Stimulated activated CD4-positive, alpha-beta T cell treated with anti-CD3 and anti-CD28 coated beads, Interleukin-1b, Interleukin-23, amount 100 ng/mL, for 1 hour (primary cell): ENCODE measurements at places on chromosomes 4 and X.

DNA sequence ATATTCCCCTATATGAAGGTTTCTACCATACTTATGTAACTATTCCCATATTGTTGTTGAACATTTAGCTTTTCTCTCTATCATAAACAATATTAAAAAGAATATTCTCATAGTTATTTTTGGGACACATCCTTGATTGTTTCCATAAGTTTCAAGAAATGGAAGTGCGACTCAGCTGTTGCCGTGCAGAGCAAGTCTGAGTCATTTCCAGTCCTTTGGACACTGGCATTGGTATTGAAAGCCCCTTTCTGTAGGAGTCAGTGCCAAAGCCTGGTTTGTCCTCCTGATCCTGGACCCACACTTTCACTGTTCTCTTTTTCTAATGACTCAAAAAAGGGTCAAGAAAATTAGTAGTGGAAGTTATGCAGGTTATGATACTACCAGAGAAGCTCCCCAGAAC lies 108.3 kb upstream of the DIAPH2 start:
- no peak for DNase-seq

- no peak for DNase-seq
These were observed 13.6 kb upstream of the ABLIM2 start for GRCh38 chr4:8171984-8172924.

GRCh38 chrX:36568946-36569345 lies 439.2 kb upstream of the FAM47C start:
- no peak for DNase-seq

GRCh38 chr4:88381123-88381522 lies 2.5 kb downstream of the HERC6 start:
- DNase-seq: no peak

DNA sequence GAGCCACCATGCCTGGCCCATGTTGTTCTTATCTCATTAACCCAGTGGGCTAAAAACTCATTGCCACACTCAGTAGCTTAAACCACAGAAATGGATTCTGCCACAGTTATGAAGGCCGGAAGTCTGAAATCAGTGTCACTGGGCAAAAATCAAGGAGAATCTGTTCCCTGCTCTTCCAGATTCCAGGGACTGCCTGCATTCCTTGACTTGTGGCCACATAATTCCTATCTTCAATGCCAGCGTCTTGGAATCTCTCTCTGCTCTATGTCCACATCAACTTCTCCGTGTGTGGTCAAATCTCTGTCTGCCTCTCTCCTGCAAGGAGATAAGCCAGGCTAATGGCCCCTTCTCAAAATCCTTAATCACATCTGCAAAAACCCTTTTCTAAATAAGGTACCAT lies 4.1 kb upstream of the WFS1 start:
- DNase-seq: no peak

DNA sequence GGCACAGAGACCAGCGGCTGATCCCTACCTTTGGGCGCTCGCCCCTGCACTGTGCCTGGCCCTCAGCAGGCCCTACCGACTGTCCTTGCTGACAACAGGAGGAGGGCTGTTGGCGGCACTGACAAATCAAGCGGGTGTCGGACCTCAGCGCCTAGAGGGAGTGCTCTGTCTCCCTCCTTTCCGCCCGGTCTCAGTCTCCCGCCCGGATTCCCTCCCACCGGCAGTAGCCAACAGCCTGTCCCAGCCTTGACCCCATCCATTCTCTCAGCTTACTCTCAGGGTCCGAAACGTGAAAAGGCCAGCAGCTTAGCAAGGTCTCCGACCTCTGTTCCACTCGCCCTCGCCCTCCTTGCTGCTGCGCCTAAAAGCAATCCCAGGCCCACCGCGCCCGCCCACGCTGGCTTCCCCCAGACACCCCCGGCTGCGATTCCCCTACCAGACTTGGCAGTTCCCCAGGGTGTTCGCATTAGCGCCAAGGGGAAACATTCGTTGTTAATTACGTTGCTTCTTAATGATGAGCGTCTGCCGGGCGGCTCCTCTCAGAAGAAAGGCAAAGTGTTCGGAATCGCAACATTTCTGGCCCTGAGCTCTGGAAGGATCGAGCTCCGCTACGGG lies 96.2 kb downstream of the SOWAHB start:
- no peak for DNase-seq

GRCh38 chr4:8352368-8353157 lies 83.0 kb downstream of the HTRA3 start:
- DNase-seq: no peak

DNA sequence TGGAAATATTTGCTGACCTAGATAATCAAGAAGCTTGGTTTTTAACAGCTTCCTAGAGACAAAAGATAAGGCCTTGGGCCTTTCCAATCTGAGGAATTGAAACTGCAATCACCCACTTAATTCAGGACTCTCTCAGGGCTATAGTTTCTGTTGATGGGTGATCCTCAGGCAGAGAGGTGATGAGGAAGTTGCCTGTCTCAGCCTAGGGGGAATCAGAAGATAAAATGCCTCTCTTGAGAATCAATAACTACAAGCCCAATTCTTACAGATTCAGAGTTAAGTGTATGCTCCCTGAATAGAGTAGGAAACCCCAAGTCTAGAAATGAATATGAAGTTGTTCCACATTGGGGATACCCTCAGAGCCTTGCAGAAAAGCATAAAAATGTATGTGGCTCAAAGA lies 45.5 kb downstream of the NFKB1 start:
- DNase-seq: no peak

GRCh38 chr4:100083289-100083688 lies 107.0 kb downstream of the DDIT4L start:
- no peak for DNase-seq

GRCh38 chrX:134480061-134480460 lies 20.1 kb downstream of the HPRT1 start:
- DNase-seq: no peak

GRCh38 chr4:100095729-100096595 lies 94.3 kb downstream of the DDIT4L start:
- DNase-seq: peak; percentile 13

DNA sequence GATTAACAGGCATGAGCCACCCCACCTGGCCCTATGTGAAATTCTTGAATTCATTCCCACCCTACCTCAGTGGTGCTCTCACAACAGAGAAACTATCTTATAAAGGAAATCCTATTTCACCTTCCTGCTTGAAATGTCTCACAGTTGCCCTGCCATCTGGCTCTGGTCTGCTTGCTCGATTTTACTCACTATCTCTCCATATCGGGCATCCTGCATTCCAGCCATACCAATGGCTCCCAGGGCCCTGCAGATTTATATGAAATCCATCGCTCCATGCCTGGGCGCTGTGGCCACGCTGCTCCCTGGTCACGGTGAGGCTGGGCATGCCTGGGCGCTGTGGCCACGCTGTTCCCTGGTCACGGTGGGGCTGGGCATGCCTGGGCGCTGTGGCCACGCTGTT lies 15.8 kb downstream of the SORBS2 start:
- no peak for DNase-seq

DNA sequence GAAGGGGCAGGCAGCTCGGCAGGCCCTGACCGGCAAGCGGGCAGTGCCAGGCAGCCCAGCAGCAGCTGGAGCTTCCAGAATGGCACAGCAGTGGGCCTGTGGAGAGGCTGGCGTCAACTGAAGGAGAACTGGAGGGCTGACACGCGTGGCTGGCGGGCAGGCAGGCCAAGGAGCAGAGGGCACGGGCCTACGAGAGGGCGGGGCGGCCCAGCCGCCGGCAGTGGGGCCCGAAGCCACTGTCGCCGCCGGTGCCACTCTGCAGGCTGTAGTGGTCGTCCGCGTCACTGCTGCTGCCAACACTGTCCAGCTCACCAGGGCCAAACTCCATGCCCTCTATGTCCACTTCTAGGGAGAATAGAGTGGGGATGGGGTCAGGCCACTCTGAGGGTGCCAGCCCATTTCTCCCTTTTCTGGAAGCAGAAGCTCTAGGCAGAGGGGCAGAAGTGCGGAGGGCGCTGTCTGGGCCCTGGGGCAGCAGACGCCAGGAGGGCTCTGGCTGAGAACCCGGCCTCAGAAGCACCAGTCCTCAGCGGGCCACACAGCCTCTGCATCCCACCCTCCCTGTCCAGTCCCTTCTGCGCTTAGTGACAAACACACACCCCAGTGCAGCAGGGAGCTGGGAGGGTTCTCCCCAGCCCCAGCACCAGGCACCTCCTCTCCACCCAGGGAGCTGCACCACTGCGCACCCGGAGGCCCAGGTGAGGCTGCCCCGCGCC lies 8.6 kb upstream of the HAUS3 start:
- no peak for DNase-seq

DNA sequence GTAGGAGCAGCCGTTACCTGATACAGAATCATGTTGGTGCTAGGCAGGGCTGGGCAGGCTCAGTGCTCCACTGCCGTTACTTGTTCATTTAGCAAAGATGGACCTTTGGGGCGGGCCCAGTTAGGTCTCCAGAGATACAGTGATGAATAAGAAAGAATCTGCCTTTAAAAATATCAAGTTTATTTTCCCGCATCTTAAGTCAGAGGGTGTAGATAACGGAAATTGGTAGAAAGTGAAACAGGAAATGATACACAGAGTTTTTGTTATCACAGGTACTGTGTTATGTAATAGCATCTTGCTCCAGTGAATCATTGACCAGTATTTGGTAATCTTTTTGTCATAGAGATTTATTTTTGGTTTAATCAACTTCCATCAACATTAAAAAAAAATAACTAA lies 5.5 kb downstream of the TMEM131L start:
- no peak for DNase-seq

DNA sequence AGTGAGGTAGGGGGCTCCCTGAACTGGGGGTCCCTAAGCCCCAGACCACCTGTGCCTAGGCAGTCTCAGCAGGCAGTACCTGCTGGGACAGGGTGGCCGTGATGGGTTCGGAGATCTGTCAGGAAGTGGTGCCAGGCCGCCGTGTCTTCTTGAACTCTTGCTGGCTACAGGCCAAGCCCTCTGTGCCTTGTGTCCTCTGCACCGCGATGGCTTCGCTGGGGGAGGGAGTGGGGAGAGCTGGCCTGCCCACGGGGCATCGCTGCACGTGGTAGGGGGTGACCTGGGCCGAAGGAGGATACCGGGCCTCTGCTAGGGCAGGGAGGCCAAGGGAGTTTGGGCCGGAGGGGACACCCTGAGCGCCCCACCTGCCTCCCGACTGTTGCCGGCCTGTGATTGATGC lies 96.7 kb upstream of the NKX1-1 start:
- DNase-seq: no peak

- no peak for DNase-seq
These were observed 55.5 kb upstream of the S100G start for GRCh38 chrX:16594490-16594889.

- no peak for DNase-seq
These were observed 52.4 kb downstream of the HPGDS start for GRCh38 chr4:94290245-94290644.

- no peak for DNase-seq
These were observed 1.8 kb downstream of the SLC30A9 start for GRCh38 chr4:41991916-41992767.

DNA sequence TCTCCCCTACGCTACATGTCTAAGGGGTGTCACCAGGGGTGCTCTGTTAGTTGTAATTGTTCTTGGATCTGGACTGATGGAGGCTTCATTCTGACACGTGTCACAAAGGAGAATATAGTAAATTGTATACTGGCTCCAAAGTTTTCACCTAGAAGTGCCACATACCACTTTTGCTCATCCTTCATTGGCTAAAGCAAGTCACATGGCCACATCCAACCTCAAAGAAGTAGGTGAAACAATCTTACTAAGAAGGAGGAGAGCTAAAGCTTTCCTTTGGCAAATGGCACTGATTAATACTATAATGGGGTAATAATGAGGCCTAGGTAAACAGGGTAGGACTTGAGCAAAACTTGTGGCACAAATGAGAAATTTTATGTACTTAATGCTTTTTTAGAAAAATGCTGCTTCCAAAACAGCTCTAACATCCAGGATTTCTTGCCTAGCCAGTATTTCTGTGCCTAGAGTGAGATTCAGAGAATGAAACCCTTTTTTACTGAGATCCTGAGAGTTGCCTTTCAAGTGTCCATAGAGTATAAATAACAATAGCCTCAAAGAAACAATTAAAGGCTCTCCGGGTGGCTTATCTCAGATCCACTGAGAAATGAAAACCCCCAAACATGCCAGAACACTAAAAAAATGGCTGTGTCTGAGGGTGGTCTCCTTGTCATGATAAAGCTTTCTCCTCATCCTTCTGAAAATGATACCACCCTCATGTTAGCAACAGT lies 34.7 kb downstream of the NHS start:
- DNase-seq: no peak

DNA sequence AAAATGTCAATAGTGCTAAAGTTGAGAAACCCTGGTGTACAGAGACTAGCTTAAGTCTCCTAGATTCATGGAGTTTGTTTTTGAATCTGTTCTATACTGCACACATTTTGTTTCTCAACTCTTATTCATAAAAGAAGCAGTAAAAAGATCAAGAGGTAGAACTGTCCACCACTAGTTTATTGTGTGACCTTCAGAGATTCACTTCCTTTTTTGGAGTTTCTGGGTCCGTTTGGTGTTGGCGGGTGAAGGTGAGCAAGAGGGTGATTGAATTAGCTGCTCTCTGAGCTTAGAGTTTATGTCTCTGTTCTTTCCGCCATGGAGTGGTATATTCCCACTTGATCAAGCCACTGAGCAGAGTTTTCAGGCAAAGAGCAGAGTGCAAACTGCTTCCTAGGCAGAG lies 21.4 kb upstream of the PLAC1 start:
- no peak for DNase-seq
